Activated CD4-positive, alpha-beta T cell treated with anti-CD3 and anti-CD28 coated beads, Interleukin-2, amount 50 U/mL, for 24 hours (primary cell): ENCODE measurements at places on chromosomes 5 and 9.

- no peak for DNase-seq
These were observed 23.0 kb downstream of the SMIM15 start for GRCh38 chr5:61139094-61139873.

GRCh38 chr5:159262472-159262858 lies 625 bp upstream of the UBLCP1 start:
- no peak for DNase-seq

GRCh38 chr9:90894986-90895687 lies 93.5 kb downstream of the SYK start:
- no peak for DNase-seq

DNA sequence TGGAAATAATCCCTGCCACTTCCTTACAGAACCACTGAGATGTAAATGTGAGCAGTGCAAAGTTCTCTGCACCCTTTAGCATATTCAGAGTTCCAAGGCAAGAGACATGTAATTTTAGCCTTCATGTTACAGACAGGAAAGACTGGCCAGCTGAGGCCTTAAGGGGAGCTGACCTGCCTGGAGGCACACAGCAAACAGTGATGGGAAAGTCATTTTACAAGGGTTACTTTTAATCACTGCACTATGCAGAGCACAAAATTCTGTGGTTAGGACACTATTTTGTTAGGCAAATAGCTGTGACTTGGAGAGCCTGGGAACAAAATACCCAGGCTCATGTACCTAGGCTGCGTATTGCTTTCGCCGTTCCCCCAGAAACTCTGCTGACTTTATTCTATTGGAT lies 30.2 kb upstream of the TNIP1 start:
- no peak for DNase-seq

DNA sequence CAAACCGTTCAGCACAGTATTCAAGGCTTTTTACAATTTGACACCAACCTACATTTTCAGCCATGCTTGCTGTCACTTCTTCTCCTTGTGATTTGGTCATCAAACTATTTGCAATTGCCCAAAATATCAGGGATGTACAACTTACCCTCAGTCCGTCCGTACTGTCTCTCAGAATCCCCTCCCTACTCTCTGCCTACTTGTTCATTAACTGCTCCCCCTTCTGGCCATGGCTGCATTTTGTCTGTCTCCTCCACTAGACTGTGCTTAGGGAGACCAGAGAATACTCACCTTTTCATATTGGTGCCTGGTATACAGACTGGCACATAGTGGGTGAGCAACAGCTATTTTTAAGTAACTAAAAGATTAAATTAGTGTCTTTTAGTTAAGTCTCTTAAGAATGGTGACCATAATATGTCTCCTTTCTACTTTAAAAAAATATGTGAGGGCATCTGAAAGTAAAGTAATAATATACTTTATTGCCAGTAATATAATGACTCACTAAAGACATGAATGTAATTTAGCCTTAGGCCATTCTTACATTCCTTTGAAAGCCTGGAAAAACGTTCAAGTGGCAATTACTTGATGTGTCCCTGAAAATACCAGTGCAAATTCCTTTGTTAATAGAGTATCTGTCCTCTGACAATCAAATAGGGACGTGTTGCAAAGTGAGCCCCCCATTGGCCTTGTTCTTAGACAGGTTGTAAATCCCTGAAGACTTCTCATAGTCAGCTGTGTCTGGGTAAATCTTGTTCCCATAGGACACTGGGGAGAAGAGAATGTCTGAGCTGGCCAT lies 27.8 kb downstream of the PRLR start:
- peak; percentile 17 for DNase-seq

DNA sequence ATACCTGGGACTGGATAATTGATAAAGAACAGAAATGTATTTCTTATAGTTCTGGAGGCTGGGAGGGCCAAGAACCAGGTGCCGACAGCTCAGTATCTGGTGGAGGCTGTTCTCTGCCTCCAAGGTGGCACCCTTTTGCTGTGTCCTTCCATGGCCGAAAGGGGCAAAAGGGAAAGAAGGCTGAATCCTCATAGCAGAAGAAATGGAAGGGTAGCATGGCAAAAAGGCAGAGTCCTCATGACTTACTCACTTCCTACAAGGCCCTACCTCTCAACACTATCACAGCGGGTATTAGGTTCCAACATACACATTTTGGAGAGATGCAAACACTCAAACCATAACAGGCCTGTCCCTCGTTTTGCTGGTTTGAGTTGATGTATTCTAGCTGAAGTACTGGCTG lies 25.1 kb upstream of the MED10 start:
- no peak for DNase-seq

- DNase-seq: no peak
These were observed 122.3 kb downstream of the GNAQ start for GRCh38 chr9:77909306-77909705.

GRCh38 chr9:32468740-32469139 lies 57.3 kb downstream of the RIGI start:
- no peak for DNase-seq

DNA sequence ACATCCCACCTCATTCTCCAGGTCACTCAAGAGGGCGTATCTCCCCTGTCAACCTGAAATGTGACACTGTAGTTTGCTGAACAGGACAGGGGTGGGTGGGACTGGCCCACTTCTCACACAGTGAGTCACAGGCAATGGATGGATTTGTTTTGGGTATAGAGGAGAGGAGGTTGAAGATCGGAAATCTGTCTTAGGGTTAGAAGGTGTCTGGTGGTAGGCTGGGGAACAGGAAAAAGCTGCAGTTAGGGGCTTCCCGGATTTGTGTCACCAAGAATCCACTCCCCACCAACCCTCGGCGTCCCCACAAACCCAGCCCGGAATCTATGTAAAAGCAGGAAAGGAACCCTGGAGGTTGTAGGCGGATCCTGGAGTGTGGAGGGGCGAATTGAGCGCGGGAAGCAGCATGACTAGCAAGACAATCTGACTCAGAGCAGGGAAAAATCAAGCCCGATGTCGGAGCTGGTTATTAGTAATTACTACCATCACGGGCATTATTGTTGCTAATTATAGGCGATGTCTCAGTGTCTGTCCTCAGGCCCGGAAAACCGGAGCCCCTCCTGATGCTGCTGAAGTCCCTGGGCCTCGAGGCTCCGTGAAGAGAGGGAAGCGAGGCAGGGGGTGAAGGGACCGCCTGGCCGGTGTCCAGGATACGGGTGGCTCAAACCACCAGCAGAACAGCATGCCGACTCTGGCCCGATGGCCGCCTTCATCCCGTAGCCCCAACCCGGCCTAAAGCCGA lies 1.7 kb upstream of the IRX1 start:
- no peak for DNase-seq

DNA sequence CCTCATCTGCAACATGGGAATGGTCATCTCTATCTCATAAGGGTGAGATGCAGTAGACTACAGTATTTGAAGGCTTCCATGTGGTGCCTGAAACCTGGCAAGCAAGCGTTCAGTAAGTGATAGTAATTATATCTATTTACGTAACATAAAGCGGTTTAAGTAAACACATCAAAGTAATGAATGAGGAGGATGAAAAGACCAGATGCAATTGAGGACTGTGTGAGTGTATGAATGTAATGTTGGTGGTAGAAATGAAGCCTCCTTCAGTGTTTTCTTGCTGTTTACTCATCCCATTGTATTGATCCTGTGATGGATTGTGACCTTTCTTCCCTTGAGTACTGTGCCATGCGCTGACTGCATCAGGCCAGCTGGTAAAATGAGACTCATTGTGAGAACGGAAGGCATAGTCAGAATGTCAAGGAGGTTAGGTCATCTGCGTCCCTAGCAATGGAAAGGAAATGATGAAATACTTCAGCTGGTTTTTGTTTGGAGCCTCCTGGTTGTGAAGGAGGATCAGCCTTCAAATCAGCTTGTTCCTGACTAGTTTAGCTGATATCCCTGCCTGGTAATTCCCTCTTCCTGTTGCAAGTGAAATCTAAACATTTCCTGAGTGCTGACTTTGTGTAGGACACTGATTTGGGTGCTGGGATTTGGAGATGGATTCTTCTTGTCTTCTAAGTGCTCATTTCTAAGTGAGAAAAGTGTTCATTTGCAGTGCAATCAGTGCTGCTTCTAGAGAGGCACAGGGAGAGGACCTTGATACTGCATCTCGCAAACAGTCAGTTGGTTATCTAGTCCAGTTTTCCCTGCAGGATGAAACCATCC lies 35.6 kb downstream of the TNFSF8 start:
- DNase-seq: no peak

- DNase-seq: no peak
These were observed 21.1 kb downstream of the LIFR start for GRCh38 chr5:38535248-38535750.

DNA sequence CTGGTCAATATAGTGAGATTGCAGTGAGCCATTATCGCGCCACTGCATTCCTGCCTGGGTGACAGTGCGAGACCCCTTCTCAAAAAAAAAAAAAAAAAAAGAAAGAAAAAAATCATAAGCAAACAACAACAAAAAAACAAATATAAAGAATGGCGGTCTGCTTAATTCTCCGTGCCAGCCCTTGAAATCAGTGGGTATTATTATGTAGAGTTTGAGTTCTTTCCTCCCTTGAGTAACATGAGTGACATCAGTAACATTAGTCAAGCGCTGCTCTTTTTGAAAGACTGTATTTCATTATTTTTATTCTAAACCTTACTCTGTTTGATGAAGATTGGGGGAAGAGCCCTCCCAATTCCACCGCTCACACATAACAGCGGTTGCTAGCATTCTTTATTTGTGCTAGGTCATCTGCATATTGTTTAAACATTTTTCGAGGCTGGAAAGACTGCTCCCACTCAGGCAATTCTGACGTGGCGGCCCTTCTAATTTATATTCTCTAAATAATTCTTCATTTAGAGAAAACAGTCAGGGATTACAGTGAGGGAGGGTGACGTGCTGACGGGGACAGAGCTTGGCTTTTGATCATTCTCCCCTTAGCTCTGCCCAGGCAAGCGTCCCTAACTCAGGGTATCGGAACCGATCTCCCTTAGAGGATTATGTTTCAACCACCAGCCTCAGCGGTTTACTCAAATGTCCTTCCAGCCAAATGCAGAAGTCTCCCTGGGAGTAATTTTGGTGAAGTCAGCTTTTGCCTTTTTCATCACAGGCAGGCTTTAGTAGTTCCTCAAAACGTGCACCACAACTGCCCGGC lies 860 bp upstream of the MARCHF6 start:
- peak; percentile 29 for DNase-seq

DNA sequence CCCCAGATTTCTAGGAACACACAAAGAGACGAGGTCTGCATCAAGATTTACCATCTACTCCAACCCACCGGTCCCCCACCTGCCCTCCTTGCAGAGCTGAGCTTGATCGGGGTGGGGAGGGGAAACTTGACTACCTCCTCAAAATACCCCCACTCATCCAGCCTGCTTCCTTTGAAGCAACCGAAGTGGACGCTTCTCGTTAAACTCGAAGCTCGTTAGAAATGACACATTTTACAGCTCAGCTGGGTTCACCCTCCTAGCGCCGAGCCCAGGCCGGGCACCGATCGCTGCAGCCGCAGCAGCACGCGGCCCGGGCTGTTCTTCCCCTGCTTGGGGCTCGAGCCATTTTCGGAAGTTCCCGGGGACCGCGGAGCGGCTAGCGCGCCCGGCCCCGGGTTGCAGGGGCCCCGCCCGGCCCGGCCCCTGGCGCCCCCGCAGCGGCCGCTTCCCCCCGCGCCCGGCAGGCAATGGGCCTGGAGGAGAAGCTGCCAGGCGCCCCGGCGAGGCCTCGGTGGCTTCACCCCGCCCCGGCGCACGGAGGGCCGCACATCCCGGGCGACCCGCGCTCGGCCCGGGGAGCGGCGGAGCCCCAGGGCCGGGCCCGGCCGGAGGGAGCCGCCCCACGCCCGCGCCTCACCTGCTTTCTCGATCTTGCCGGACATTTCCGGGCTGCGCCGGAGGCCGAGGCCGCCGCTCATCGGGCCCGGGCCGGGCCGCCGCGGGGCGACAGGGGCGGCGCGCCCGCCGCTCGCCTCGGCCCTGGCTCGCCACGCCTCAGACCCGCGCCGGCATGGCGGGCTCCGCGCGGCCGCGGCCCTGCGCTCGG lies 530 bp downstream of the RAPGEF1 start:
- no peak for DNase-seq

- no peak for DNase-seq
These were observed 60.0 kb downstream of the HSD17B4 start for GRCh38 chr5:119512277-119512676.

- DNase-seq: no peak
These were observed 536.0 kb downstream of the NR2F1-AS1 start for GRCh38 chr5:93044859-93045666.

DNA sequence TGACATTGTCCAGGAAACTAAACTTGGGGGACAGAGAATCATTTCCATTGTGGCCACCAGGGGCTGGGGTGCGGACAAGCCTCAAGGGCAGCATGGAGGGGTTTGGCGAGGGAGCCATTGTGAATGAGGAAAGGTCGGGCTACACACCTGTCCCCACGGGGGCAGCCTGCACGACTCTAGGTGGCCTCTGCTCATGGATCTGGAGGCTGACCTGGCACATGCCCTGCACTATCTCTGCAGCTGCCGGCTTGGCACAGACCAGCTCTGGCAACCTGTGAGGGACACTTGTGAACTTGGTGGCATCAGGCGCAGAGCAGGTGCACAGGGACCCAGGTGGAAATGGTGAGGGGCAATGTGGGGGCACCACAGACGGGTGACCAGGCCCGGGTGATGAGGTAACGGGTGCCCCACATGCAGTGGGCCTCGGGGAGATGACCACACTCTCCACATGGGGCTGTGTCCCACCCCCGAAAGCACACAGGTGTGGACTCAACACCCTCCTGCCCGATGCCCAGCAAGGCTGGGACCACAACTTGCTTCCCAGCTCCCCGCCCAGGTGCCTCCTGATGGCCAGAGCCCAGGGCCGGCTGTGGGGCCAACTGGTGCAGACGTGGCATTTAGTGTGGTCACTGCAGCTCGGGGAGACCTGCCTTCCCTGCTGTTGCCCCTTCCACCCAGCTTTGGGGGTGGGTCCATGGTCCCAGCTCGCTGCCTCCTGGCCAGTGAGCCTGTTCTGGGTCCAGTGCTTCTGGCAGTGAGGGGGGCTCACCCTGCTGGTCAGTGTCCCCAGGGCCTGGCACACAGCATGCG lies 60.9 kb upstream of the UBAC1 start:
- no peak for DNase-seq

- DNase-seq: no peak
These were observed 179.7 kb downstream of the HSD17B3 start for GRCh38 chr9:96122282-96122681.

DNA sequence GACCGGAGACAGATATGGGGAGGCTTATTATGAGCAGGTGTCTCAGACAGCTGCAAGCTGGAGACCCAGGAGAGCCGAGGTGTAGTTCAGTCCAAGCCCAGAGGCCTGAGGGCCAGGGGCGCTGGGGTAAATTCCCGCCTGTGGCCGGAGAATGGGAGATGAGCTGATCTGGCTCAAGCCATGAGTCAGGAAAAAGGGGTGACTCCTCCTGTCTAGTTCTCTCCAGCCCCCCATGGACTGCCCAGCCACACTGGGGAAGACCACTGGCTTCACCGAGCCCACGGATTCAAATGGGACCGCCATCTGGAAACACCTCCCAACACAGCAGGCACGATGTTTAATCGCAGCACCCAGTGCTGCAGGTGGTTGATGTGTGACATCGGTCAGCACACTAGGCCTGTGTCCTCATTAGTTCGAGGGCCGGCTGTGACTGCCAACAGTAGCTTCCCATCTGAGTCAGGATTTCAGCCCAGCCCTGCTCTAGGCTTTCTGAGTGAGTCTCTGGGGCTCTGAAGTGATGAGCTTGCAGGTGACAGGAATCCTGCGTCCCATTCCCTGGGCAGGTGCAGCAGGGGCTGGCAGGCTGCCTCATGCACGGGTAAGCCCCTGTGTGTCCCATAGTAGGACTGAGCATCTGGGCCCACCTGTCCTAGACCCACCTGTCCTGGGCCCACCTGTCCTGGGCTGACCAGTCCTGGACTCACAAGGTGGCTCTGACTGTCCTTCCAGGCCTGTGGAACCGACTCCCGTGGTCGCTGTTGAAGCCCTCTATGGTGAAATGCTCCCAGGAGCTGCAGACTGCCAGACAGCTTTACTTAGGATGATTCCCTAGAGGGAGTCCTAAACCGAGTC lies 49.7 kb downstream of the AHRR start:
- DNase-seq: no peak
